Gastroesophageal sphincter (tissue), 4 donors: ENCODE measurements at places on chromosomes 2 and 18.

- ATAC-seq = peak; percentile 69
Measured at GRCh38 chr2:156319811-156320485, 12.6 kb downstream of the NR4A2 start.

DNA sequence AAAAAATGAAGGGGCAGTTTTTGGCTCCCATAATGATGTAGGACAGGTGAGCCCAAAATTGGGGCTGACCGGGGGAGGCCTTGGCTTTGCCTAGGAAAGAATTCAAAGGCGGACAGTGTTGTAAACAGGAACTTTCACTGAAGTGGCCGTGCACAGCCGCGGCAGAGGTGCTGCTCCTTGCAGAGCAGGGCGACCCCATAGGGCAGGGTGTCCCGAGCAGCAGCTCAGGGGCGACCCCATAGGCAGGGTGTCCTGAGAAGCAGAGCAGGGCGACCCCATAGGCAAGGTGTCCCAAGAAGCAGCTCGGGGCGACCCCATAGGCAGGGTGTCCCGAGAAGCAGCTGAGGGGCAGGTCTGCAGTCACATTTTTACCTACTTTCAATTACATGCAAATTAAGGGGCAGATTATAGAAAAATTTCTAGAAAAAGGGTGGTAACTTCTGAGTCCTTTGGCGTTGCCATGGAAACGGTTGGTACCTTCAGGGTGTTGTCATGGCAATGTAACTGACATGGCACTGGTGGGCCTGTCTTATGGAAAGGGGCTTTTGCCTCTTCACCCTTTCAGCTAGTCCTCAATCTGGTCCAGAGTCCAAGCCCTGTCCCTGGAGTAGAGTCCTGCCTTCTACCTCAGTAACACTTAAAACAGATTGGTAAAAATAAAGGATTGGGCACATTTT, 134.5 kb downstream of the FBXO15 start:
- no peak for ATAC-seq

DNA sequence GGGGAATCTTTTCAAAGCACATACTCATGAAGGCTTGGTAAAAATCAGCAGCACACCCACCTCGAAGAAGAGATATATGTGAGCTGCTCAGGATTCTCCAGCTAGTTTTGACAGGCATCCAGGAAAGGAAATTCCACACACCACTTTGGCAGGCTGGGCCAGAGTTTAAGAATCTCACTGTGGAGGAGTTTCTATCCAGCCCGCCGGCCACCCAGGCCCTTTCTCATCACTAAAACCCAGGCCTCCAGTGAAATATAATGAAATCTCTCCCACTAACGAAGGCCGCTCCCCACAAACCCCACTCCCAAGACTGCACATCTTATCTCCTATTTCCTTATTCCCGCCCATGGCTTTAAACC, 202.0 kb downstream of the GLI2 start:
- ATAC-seq = no peak

DNA sequence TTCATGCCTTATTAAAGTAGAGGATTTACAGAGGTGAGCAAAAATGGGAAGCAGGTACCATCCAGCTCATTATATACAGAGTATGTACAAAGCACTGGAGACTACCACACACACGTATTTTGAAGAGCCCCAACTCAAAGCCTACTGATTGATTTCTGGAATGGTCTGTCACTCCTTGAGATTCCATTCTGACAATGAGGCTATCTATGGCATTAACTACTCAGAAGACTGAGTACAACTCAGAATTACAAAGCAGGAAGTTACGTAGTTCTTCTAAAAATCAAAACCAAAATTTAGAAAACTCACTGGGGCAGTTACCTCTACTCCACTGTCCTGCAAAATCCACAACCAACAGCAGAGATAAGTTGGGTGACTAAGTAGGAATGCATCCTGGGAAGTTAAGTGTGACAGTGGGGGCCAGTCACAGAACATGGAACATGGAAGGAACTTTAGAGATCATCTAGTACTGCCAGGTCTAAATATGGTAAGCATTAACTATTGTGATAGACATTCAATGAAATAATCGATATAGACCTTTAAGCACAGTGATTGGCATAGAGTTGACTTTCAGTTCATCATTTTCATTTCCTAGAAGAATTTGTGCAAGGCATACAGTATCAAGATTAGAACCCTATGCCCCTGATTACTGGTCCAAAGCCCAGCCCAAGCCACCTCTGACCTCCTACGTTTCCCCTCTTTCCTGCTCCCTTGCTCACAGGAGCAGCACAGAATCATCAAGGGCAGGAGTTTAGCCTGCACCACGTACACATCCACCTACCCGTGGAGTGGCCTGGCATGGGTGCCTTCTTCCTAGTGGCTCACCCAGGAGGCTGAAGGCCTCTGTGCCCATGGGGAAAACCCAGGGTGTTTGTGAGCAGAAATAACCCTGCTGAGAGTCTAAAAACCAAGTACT, 80.1 kb upstream of the FOSL2 start:
- ATAC-seq = no peak

GRCh38 chr18:55787536-55788073, 199.6 kb upstream of the TCF4 start:
- no peak for ATAC-seq

DNA sequence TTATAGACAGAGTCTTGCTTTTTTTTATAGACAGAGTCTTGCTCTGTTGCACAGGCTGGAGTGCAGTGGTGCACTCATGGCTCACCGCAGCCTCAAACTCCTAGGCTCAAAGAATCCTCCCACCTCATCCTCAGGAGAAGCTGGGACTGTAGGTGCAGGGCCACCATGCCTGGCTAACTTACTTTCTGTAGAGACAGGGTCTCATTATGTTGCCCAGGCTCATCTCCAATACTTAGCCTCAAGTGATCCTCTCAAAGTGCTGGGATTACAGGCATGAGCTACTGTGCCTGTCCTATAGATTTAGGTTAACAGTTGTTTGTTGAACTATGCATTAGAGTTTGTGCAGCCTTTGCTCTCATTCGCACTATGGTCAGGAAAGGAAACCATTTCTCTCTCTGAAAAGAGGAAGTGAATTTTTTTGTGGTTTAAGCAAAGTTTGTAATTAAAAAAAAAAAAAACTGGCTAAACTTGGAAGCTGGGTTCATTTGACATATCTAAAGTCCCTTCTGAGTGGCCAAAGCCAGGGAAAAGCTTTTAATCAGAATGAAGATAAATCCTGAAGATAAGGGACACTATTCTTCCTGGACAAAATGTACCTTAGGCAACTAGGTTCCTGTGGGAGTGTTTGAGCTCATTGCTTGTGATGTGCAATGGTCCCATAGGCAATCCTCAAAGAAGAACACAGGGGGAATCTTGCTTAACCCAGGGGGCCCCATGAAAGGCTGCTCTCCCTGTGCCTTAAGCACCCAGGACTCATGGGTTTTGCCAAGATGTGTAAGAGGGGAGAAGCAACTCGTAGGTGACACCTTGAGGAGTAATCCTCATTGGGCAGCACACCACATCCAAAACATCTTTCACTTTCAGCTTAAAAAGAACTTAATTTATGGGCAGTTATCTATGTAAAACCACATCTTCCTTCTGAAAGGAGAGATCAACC, 201.7 kb downstream of the MREG start:
- ATAC-seq = no peak

DNA sequence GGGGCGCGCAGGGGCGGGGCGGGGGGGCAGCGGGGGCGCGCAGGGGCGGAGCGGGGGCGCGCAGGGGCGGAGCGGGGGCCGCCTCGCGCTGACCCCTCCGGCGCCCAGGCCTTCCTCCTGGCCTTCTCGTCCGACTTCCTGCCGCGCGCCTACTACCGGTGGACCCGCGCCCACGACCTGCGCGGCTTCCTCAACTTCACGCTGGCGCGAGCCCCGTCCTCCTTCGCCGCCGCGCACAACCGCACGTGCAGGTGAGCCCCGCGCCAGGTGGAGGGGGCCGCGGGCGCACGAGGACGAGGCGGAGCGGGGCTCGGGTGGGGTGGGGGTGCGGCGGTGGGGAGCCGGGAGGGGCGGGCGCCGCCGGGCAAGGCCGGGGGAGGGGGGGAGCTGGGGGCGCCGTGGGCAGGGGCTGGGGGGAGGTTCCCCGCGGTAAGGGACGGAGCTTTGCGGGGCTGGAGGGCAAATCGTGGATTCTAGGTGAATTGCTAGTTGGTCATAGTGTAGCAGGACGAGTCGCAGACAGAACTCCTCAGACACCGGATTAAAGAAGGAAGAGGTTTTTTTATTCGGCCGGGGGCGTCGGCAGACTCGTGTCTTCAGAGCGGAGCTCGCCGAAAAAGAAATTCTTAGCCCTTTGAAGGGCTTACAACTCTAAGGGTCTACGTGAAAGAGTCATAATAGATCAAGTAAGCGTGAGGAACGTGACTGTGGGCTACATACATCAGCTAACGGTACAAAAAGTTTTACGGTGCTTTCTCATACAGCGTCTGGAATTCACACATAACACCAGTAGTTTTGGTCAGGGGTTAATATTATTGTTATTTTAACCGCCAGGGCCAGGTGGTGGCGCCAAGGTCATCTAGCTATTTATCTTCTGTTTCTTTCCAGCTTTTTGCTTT, 29.9 kb downstream of the ANO7 start:
- peak; percentile 57 for ATAC-seq

DNA sequence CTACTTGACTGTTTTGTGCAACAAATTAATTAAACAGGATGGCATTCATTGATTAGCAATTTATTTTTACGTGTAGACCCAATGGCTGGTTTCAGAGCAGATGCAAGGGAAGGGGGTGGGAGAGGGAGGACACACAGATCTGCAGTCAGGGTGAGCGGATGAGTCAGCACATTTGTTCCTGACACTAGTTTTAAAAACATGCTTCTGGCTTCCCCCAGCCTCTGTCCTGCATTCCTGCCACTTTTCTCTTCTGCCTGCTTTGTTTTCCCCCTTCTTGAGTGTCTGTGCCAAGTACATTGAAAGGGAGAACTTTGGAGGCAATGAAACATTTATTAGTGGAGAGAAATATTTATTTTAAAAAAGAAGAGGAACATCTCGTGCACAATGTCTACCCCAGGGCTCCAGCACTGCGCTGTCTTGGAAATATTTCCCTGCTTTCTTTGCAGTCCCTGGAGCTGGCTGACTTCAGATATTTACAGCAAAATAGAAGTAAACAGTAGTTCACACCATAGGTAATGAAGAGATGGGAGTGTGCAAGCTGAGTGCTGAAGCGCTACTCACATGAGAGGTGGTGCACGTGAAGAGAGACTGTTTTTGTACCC, 52.2 kb downstream of the NRP2 start:
- ATAC-seq = peak; percentile 86

- no peak for ATAC-seq
Measured at GRCh38 chr2:39743269-39743776, 35.7 kb downstream of the THUMPD2 start.

GRCh38 chr2:42474765-42475454, 18.9 kb downstream of the KCNG3 start:
- ATAC-seq = no peak

- ATAC-seq = no peak
Measured at GRCh38 chr2:77028032-77028600, 494.1 kb downstream of the LRRTM4 start.

DNA sequence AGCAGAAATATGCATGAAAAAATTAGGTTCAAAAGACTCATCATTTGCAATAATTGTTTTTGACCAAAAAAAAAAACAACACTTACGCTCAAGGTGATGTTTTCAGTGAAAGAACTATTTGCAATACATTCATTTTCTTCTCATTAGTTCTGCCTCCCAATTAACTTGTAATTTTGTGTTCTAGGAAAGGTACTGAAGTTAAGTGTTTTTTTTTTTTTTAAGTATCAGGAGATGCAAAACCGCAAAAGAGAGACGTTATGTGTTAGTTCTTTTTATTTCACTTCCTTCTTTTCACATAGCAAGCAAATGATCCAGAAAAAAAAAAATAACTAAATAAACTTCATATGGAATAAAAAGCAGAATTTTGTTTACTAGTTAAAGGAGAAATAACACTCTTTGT, 735.2 kb upstream of the GCFC2 start:
- ATAC-seq = no peak

- ATAC-seq = no peak
Measured at GRCh38 chr18:74556126-74556525, 21.8 kb downstream of the CNDP1 start.

GRCh38 chr18:69948919-69949537, 1.4 kb upstream of the CD226 start:
- peak; percentile 48 for ATAC-seq

GRCh38 chr2:145256551-145256950, 736.6 kb upstream of the ZEB2 start:
- ATAC-seq = no peak

DNA sequence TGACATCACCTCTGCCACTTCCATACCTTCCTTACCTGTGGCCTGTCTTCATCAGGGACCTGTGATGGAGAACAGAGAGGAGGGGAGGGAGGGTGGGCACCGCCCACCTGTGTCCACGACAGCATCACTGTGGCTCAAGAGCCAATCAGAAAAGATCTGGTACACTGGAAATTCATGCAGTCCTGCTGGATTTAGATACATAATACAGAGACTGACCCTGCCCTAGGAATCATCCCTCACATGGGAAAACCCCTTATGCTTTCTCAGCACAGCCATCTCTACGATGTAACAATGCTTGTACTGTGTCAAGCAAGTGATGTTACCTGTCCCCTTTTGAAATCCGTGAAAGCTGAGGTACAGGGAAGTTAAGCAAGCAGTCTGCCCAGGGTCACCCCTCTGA, 145.6 kb upstream of the EPAS1 start:
- no peak for ATAC-seq

- ATAC-seq = peak; percentile 62
Measured at GRCh38 chr2:119407430-119408220, 24.0 kb upstream of the TMEM37 start.

DNA sequence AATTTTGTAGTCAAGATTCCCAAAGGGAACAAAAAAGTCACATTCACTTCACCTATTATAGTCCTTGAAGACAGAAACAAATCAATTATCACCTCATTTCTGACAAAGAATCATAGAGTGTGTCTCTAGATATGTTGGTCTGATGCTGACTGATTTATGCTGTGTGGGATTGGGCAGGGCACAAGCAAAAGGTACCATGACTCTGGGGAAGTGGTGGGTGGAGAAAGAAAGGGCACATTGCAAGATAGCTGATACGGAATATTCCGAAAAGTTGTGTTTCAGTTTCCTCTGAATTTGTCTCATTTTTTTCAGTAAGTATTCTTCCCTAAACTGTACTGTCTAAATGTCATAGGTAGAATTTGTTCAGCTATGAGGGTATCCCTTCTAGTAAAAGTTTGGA, 268.0 kb downstream of the MREG start:
- no peak for ATAC-seq

- no peak for ATAC-seq
Measured at GRCh38 chr2:134845028-134845427, 6.6 kb downstream of the ACMSD start.

GRCh38 chr18:70334728-70335329, 46.0 kb downstream of the SOCS6 start:
- no peak for ATAC-seq

DNA sequence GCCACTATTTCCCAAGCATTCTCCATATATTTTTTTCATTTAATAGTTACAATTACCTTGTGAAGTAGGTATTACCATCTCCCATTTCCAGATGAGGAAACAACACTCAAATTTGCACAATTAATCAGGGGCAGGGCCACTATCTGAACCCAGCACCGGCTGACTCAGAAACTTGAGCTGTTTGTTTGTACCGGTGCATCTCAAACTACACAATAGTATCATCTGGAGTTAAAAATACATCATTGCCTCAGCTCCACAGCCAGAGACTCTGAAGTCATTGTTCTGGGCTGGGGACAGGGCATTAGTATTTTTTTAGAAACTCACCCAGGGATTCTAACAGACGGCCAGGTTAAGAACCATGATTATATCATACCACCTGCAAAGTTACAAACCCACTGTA, 55.9 kb downstream of the CDCA7 start:
- no peak for ATAC-seq
